IPS DF 6.9 (cell line): ENCODE measurements at places on chromosomes 1 and 21.

DNA sequence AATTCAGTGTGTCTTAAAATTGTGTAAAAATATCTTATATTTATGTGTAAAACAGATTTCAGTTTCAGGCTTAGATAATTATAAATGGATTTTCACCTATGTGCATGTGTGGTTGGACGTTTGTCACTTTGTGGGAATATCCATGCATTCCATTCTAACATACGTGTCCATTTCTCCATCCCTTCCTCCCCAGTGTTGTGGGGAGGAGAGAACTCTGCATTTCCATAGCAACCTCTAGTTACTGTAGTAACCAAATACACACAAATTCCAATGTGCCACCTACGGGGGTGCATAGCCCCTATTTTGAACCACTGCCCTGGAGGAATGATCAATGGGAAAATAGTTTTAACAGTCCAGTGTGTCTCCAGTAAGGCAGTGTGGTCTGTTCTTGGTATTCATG, 79.0 kb downstream of the RASAL2 start:
- no peak for DNase-seq

GRCh38 chr21:15421947-15422346, 307.8 kb upstream of the USP25 start:
- no peak for DNase-seq

GRCh38 chr21:34012640-34013039, 60.7 kb upstream of the MRPS6 start:
- DNase-seq: no peak

DNA sequence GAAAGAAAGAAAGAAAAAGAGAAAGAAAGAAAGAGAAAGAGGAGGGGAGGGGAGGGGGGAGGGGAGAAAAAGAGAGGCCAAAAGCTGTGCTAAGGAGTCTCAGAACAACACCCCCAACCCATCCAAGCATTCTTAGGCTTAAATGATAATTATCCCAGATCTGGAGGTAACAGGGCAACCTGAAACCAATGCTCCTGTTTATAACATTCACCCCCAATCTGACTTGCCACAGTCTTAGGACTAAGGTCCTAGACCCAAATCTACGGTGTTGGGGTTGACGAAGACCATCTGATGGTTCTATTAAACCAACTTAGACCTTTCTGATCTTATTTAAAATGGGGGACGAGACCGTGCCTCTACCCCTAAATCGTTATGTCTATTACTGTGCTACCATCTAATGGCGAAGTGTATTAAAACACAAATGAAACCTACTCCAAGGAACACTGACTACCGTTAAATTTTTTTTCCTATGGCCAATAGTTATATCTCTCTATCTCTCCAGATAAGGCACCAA, 119.3 kb upstream of the CDC42BPA start:
- peak; percentile 20 for DNase-seq

GRCh38 chr1:15683345-15684039, 628 bp upstream of the PLEKHM2 start:
- no peak for DNase-seq

DNA sequence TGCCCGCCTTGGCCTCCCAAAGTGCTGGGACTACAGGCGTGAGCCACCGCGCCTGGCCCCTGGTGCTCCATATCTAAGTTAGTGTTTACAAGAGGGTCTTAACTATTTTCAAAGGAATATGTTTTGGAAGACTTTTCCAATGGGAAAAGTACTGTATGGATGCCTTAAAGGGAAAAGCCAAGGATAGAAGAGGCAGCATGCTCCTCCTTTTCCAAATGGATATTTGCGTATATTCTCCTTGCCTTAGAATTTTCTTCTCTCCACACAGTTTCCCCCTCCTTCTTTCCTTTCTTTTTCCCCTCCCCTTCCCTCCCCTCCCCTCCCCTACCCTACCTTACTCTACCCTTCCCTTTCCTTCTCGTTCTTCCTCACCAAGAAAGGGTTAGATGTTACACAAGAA, 29.3 kb upstream of the DOCK7 start:
- no peak for DNase-seq

- DNase-seq: no peak
Measured at GRCh38 chr1:202016022-202016810, 5.8 kb downstream of the ELF3 start.

DNA sequence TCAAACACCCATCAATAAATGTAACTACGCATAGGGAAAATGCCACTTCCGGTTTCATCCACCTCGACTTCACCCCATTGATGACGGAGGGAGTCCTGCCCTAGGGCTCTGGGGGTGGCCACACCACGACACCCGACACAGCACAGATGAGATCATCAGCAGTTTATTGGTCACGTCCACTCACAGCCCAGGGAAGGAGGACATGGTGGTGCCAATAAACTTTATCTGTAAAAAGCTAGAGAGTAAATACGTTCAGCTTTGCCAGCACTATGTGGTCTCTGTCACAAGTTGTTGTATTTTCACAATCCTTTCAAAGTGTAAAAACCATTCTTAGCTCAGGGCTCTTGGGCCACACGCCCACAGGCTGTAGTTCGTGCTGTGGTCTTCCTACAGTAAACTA, 16.3 kb downstream of the SETD4 start:
- DNase-seq: no peak

GRCh38 chr21:25176637-25177412, 430.5 kb downstream of the MRPL39 start:
- no peak for DNase-seq

- DNase-seq: no peak
Measured at GRCh38 chr1:183687546-183688304, 34.6 kb upstream of the APOBEC4 start.

DNA sequence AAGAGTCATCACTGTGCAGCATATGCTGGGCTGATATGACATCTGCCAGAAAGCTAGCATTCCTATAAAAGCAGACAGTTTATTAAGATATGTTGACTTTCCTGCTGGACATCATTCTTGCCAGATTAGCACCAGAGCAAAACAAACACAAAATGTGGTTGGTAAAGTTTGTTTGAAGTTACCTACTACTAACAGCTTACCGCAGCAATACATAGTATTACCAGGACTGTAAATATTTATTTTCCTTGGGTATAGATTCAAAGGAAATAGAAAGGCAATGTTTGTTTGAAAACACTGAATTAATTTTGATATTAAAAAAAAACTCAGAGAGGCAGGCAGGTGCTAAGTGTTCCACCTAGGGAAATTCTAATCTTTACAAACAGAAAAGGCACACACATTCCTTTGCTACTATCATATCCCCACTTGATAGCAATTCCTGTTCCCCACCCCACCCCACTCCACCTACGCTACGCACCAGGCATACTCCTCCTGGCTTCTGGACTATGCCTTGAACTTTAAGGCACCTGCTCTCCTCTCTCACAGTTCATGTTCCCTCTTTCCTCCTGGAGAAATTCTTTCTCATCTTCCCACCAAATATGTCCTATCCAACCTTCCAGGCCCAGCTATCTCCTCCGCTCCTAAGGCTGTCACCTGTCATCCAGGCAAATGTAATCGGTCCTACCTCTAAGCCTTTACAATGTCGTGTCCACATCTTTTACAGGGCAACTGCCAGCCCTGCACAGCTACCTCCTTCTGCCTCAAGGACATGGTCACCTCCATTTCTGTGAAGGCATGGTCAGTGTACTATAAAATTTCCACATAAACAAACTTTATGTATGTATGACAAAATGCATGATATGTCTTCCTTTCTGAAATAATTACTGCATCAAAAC, 34.7 kb downstream of the PTPN14 start:
- DNase-seq: no peak

DNA sequence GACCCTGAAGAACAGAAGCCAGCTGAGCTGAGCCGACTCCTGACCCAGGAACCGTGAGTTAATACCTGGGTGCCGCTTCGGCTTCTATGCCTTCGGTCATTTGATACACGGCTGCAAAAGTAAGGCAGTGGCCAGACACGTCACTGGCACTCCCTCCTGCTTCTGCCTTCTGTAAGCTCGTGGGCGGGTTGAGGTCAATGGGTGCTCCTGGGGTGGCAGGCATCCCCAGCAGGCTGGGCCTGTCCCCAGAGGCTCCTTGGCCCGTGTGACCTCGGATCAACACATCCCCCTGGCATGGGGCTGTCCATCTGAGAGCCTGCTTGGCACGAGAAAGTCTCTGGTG, 35.7 kb upstream of the COL6A1 start:
- no peak for DNase-seq

DNA sequence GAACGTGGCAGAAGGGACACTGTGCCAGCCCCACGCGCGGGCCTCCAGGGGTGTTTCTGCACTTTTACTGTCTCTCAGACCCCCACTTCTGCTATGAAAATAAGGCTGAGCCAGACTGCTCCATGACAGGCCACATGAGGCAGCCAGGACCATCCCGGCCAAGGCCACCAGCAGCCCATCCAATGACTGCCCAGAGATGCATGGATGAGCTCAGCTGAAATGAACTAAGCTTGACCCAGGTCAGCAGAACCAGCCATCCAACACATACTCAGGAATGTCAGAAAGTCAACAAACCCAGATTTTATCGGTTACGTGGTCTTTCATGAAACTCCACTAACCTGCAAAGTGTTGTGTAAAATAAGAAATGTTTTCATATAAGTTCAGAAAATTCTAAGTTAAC, 51.2 kb downstream of the CCDC185 start:
- no peak for DNase-seq

DNA sequence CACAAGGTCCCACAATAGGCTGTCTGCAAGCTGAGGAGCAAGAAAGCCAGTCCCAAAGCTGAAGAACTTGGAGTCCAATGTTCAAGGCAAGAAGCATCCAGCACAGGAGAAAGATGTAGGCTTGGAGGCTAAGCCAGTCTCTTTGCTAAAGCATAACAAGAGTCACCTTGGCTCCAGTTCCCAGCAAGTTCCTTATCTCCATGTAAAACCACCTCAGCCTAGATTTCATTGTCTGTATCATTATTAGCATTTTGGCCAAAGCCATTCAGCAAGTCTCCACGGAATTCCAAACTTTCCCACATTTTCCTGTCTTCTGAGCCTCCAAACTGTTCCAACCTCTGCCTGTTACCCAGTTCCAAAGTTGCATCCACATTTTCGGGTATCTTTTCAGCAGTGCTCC, 36.9 kb downstream of the PIGM start:
- DNase-seq: no peak

DNA sequence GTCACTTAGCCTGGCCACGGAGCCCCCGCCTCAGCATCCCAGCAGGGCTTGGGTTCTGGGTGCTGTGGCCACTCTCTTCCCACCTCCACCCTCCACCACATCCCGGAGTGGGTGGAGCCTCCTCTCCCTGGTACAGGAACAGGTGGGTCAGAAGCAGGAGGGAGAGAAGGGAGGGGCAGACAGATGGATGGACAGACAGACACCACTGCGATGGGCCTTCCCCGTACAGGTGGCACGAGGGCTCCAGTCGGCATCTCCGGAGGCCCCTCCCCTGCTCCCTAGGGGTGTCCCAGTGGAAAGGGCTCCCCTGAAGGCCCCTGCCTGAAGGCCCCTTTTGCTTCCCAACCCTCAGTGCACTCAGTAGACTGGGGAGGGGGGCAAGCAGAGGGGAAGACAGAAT, 96.9 kb upstream of the TARDBP start:
- DNase-seq: no peak

DNA sequence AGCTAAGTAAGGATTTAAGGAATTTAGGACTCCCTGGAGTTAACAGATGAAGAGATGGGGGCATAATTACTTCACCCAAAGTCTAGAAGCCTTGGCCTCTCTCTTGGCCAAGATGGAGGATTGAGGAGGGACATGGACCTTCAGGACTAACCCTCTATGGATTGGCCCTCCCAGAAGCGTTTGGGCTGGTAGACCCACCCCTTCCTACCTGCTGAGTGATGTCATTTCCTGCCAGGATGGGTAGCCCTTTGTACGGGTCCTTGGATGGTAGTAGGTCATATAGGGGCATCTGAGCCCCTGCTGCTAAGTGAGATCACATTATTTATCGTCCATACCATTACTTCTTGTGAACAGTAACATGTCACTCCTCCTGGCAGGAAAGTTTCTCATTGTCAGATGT, 17.7 kb downstream of the LURAP1 start:
- no peak for DNase-seq

GRCh38 chr1:73761559-73761958, 436.4 kb downstream of the LRRIQ3 start:
- no peak for DNase-seq

DNA sequence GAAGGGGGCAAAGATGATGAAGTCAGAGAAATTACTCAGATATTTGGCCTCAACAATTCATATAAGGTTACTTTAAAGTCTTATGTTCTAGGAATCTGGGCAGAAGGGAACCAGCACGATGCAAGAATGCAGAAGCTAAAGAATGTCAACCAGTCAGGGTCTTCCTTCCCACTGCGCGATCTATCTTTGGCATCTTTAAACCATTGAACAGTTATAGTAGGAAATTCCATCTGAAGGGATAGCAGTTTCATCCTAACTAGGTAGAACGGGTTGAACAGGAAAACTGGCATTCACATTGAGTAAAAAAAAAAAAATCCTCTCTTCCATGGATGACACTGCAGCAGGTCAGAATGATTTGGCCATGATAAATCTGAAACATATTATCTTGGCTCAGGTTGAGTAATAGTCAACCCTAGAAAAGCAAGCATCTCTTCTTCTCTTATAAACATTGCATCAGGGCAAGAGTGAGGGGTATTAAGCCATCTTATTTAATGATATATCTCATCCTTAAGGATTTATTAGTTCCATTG, 6.3 kb downstream of the CRCT1 start:
- DNase-seq: no peak

- no peak for DNase-seq
Measured at GRCh38 chr1:60394436-60394835, 320.9 kb upstream of the C1orf87 start.

DNA sequence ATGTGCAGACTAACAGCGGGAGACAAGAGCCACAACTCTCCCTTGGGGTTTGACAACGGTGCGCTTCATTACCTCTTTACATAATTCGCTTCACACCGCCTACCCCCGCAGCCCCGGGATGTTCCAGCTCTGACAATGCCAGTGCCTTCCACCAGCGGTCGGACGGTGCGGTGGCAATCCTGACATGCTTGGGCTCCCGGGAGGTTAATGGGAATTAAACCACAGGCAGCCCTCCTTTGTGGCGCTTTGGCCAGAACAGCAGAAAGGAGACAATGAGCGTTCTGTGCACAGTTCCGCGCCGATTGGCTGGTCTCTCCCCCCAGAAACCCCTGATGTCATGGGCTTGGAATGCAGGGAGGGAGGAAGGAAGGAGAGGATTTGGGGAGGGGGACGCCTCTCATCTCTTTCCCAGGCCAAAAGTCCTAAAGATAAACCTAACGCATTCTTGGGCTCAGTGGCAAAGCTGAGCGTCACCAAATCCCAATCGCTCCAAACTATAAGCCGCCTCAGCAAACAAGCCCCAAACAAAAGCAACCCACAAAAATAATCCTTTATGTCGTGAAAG, 1.3 kb downstream of the CNN3 start:
- peak; percentile 89 for DNase-seq

DNA sequence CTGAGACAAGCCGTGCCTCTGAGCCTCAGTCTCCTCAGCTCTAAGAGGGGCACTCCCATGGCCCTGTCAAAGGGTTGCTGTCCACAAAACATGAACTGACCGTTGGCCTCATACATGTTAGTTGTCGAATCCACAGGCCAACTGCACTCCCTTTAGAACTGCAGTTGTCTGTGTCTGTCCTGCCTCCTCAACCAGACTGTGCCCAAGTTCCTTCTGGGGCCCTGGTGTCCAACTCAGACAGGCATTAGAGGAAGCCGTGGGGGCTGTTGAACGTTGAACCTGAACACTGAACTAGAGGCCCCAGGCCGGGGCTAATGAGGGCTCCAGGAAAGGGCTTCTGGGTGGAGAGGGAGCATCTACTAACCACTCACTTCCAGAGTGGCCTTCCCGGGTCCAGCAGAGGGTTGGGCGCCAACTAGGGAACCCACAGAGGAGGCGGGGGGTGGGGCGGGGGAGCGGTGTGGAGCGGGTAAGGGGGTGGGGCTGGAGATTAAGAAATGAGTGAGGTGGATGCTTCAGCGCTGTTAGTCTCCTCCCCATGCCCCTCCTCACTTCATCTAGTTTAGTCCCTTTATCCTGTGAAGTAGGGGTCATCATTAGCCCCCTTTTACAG, at the start of gene RAB42:
Gene RAB42, plus strand, starts transcription at position 558 of the 613 bp plus-strand sequence. CDS start 247 bp downstream, outside the sequence.
- no peak for DNase-seq
